ENCODE measurements at places on chromosomes 6 and 20. TPM values are rescaled to one million over a fixed set of nuclear protein-coding genes. Genes with fewer than 3 reads are reported as not detected.

- H3K27me3 ChIP-seq: peaks cover 2% of the 10 kb centered on the region
- H3K4me1 ChIP-seq: peaks cover 32% of the 10 kb centered on the region
- DNase-seq: no peak
- peaks cover 44% of the 10 kb centered on the region for H3K36me3 ChIP-seq
Observed at GRCh38 chr20:44196271-44196670, 9.3 kb upstream of the JPH2 start.

DNA sequence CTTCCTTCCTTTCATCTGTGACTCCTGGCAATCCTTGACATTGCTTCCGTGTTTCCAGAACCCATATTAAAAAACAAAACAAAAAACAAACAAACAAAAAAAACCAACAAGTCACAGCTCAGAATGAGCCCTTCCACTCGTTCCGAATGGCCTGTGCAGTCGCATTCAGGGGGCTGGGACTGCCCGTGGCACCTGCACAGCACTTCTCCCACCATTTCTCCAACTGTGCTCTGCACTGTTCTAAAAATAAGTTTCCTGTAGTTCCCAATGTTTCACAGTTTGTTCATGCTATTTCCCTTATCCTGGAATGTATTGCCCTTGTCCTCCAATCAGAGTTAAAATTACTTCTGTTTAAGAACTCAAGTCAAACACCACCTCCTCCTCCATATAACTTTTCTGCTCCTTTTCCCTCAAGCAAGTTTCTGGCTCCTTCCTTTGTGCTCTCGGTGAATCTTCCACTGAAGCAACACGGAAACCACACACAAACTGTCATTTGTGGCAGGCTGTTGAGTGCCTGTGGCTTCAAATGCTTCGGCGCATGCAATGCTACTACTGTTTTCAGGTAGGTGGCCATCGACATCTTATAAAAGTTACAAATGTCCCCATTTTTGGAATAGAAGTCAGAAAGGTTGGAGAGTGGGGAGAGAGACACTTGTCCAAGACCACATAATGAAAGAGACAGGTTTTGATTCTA lies 57.7 kb downstream of the PDE10A start:
- no peaks in the 10 kb centered on the region for H3K36me3 ChIP-seq
- H3K27me3 ChIP-seq: no peaks in the 10 kb centered on the region
- H3K27ac ChIP-seq: no peak overlapping the region
- no peak overlapping the region for H3K4me3 ChIP-seq
- no peaks in the 10 kb centered on the region for H3K4me1 ChIP-seq

DNA sequence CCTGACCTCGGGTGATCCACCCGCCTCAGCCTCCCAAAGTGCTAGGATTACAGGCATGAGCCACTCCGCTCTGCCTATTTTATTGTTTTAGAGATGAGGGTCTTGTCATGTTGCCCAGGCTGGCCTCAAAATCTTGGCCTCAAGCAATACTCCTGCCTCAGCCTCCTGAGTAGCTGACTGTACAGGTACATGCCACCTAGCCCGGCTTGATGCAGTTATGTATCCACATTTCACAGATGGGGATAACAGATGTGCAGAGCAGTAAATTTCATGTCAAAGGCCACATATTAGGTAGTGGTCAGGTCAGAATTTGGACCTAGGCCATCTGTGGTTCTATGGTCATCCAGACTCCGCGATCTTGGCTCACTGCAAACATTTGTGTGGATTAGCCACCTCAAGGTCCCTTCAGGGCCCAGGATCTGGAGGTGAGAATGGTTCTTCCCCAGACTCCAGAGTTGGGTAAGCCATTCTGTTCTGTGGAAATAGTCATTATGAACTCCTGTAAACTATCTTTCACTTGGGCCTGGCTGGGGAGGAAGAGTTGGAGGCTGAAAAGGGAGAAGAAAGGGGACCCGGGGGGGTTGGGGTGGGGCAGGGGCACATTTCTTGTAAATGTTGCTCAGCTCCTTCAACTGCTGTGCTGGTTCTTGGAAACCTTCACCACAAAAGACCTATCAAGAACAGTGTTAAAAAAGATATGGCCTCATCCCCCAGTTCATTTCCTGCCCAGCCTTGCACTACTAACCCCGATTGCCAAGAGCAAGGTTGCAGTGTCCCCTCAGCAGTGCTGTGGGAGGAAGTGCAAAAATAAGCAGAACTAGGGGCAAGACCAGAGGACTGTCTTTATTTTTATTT lies 13.0 kb downstream of the PIM1 start:
- peaks cover 70% of the 10 kb centered on the region for H3K4me1 ChIP-seq
- H3K27me3 ChIP-seq: no peaks in the 10 kb centered on the region
- H3K4me3 ChIP-seq: peak overlapping the region; percentile 60
- peak; percentile 83 for DNase-seq
- H3K27ac ChIP-seq: peak overlapping the region; percentile 94
- peaks cover 19% of the 10 kb centered on the region for H3K36me3 ChIP-seq

DNA sequence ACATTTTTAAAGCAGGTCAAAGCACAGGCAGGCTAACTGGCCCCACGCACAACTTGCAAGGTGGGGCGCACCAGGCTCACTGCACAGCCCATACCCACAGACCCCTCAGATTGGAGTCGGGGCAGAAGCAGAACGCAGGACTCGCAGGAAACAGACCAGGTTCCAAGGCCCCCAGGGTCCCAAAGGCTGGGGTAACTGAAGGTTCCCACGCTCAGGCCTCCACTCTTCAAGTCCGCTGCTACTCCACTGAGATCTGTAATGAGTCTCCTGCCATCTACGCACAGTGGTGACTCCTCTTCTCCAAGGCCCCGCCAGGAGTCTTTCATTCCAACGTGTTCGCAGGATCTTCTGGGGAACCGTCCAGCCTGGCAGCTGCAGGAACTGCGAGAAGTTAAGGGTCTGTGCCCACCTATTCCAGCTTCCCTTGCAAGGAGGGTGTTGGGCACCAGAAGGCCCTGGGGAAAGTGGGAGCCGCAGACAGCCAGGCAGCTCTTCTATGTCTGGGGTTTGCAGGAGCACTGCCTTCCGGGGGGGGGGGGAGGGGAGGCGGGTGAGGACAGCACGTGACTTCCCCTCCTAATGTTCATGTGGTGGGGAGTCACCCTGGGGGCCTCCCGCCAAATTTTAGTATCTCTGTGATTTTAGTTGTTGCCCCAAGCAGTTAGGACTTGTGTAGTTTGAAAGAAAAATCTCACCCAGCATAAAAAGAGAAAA lies 2.0 kb upstream of the TAF4 start:
- H3K4me1 ChIP-seq: peaks cover 33% of the 10 kb centered on the region
- peak overlapping the region; percentile 80 for H3K4me3 ChIP-seq
- H3K27ac ChIP-seq: peak overlapping the region; percentile 94

DNA sequence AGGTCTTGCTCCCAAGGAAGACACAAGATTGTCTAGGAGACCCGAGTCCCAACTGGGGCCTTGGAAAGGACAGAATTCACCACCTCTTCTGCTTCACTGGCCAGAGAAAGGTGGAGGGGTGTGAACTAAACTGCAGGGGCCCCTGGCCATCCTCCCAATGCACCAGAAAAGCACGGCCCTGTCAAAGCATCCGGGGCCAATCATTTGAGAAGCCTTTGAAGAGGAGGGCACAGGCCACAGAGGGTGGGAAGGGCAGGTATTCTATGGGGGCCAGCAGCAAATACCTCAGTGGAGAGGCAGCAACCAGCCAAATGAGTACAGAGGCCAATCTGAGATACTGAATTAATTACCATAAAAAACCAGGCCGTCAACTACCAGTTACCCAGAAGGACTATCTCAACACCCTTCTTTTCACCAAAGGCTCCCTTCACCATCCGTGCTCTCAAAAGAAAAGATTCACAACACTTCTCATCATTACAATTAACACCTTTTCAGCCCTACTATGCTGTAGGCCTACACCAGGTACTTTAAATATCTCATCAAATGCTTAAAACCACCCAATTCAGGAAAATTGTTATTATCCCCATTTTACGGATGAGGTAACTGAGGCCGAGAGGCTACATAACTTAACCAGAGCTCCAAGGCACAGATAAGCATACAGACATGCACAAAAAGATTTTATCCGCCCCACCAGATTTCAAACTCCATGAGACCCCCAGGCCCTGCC lies 50.7 kb downstream of the TRERF1 start:
- no peak overlapping the region for H3K27ac ChIP-seq
- H3K27me3 ChIP-seq: no peaks in the 10 kb centered on the region
- H3K4me3 ChIP-seq: no peak overlapping the region
- no peak for DNase-seq

- H3K27ac ChIP-seq: no peak overlapping the region
- no peak overlapping the region for H3K4me3 ChIP-seq
- DNase-seq: no peak
- no peaks in the 10 kb centered on the region for H3K27me3 ChIP-seq
Observed at GRCh38 chr6:147285087-147285855, 81.1 kb downstream of the STXBP5 start.

GRCh38 chr6:148345578-148345977 lies 2.9 kb downstream of the SASH1 start:
- no peak overlapping the region for H3K27ac ChIP-seq
- peaks cover 58% of the 10 kb centered on the region for H3K27me3 ChIP-seq
- no peaks in the 10 kb centered on the region for H3K36me3 ChIP-seq
- no peak for DNase-seq

DNA sequence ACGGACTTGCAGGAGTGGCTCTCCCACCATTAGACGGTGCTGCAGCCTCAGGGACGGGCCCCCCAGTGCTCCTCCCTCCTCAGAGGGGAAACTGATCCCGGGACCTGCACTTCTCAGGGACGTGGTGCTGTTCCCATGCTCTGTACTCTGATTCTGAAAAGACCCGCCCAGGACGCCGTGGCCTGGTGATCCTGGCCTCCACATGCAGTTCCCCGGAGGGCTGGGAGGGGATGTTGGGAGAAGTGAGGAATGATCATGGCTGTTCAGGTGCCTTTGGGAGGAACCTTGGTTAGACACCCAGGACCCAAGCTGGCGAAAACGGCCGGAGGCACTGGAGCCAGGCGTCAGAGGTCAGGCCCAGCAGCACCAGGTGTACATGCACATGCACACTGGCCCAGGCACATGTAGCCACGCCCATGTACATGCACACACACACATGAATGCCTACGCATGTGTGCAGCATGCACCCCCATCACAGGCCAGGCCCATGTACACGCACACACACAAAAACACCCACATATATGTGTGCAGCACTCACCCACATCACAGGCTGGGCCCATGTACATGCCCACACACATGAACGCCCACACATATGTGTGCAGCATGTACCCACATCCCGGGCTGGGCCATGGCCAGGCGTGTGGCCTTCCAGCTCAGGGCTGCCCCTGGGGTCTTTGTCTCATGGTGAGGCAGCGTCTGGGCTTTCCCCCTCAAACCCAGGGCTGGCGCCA lies 52.6 kb upstream of the DACT2 start:
- no peaks in the 10 kb centered on the region for H3K36me3 ChIP-seq
- peaks cover 3% of the 10 kb centered on the region for H3K27me3 ChIP-seq
- no peak for DNase-seq
- H3K27ac ChIP-seq: no peak overlapping the region

DNA sequence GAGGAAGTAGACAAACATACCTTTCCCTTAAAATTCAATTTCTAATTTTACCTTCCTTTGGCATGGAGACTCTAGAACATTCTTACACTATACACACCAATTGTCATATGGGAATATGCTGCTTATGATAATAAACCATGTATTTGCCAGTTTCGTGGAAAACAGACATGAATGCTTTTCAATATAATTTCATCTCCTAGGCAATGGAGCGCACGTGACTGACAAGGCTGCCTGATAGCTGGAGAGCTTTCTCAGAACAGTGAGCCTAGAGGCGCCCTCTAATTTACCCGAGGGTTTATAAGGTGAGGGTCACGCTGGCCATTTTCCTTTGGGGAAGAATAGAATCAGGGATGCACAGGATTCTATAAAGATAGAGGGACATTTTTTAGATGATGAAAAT lies 56.5 kb downstream of the PRR18 start:
- H3K36me3 ChIP-seq: no peaks in the 10 kb centered on the region
- peaks cover 16% of the 10 kb centered on the region for H3K4me1 ChIP-seq
- H3K27me3 ChIP-seq: peaks cover 47% of the 10 kb centered on the region
- H3K4me3 ChIP-seq: peak overlapping the region; percentile 13
- no peak overlapping the region for H3K27ac ChIP-seq
- no peak for DNase-seq

- H3K27me3 ChIP-seq: peaks cover 43% of the 10 kb centered on the region
- DNase-seq: no peak
- no peaks in the 10 kb centered on the region for H3K4me1 ChIP-seq
- H3K36me3 ChIP-seq: no peaks in the 10 kb centered on the region
- H3K4me3 ChIP-seq: no peak overlapping the region
Observed at GRCh38 chr6:112218563-112218962, 35.8 kb downstream of the LAMA4 start.

DNA sequence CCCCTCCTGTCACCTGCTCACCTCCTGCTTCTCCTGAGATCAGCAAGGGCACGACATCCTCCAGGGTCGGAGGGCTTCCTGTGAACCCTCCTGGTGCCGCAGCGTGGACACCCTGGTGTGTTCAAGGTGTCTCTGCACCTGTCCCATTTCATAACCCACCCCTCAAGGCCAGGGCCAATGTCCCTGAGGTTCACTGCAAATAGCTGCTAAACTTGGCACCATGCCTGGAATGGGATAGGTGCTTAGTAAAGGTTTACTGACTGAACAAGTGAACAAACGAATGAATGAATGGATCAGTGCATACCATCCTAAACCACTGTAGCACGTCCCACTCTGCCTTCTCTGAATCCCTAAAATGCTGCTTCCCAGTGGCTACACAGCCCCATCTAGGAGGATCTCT lies 35.0 kb downstream of the SIRPA start:
- peaks cover 8% of the 10 kb centered on the region for H3K27me3 ChIP-seq
- H3K4me1 ChIP-seq: no peaks in the 10 kb centered on the region
- H3K27ac ChIP-seq: no peak overlapping the region
- H3K4me3 ChIP-seq: no peak overlapping the region

OVOL2 gene
- total RNA-seq: not detected

DNA sequence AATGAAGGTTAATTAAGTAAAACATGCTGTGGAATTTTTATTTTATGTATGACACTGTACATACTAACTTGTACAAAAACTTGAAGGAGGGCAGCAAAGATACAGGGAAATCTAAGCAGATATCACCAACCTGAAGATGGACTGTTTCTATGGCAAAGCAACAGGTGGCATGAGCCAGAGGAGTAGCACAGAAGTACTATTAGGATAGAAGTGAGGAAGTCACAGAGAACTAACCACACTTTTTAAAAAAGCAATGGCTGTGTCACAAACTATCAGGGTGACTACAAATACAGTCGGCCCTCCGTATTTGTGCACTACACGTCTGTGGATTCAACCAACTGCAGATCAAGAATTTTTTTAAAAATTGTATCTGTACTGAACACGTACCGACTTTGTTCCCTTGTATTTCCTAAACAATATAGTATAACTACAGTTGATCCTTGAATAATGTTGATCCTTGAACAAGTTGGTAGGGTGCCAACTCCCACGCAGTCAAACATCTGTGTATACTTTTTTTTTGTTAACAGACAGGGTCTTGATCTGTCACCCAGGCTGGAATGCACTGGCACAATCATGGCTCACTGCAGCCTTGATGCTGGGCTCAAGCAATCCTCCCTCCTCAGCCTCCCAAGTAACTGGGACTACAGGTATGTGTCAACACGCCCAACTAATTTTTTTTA lies 61.0 kb downstream of the NUDT3 start:
- H3K36me3 ChIP-seq: peaks cover 11% of the 10 kb centered on the region
- no peak for DNase-seq
- H3K4me1 ChIP-seq: peaks cover 5% of the 10 kb centered on the region

Data from activated CD4-positive, alpha-beta T cell treated with anti-CD3 and anti-CD28 coated beads, Interleukin-2, amount 10 ng/mL, durations not matched to agents 7 days and 5 days (primary cell).